ENCODE measurements at places on chromosomes 13 and 19. TPM values are rescaled to one million over a fixed set of nuclear protein-coding genes. Genes with fewer than 3 reads are reported as not detected.

The DHPS gene
- 88.9 TPM for total RNA-seq

The DAND5 gene
- not detected for total RNA-seq

The PRR22 gene
- 3.1 TPM for total RNA-seq

The PPP2R1A gene
- total RNA-seq = 212 TPM

The PSG6 gene
- not detected for total RNA-seq

The EXOC3L2 gene
- total RNA-seq = 1.4 TPM

GRCh38 chr13:46321494-46322225 lies 65.4 kb downstream of the RUBCNL start:
- peak; percentile 49 for DNase-seq

DNA sequence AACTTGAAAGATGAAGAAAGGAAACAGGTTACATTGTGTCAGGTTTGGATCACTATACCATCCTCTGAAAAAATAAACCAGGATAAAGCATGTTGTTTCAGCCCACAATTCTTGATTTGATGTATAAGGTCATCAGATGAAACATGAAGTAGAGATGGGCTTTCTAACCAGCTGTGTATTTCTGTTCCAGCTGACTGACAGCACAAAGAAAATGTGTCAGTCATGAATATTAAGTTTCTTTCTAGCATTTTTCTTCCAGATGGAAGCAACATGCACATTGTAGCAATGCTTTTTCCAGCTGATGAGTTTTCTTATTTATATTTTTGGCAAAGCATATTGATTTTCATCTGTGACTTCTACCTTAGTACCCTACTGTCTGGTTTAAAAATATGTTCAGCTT lies 199.6 kb downstream of the OXGR1 start:
- no peak for DNase-seq

- no peak for DNase-seq
These were observed 4.6 kb upstream of the FAM32A start for GRCh38 chr19:16180611-16181010.

- no peak for DNase-seq
These were observed 1189.9 kb downstream of the UQCRFS1 start for GRCh38 chr19:28023064-28023463.

- DNase-seq = peak; percentile 20
These were observed 57.9 kb downstream of the GADD45B start for GRCh38 chr19:2533686-2534422.

DNA sequence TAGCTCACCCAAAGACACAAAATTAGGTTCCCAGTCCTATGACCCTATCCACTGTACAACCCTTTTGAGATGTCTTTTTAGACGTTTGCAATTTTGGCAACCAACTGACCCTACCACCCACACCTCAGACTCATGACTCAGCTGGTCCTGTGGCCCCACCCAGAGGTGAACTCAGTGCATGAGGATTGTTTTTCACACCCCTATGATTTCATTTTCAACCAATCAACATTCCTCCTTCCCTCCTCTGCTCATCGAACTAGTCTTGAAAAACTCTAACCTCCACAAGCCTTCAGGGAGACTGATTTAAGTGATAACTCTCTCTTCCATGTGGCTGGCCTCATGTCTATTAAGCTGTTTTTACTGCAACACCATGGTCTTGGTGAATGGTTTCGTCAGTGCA lies 350.7 kb downstream of the UQCRFS1 start:
- DNase-seq = no peak

GRCh38 chr19:36149673-36150406 lies 2.4 kb downstream of the COX7A1 start:
- peak; percentile 21 for DNase-seq

DNA sequence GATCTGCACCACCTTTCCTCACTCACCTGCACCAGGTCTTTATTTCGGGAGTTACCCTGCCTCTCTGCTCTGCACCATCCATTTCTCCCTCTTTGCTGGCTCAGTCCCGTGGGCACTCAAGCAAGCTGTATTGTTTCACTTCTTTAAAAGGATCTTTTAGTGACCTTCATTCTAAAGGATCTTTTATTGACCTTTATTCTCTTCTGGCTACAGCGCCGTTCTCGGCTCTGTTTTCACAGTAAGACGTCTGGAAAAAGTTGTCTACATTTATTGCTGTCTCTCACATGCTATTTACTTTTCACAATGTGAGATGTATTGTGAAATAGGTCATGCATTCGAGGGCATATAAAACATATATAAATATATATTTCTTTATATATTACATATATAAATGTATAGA lies 35.6 kb upstream of the ARGLU1 start:
- DNase-seq = no peak

- DNase-seq = peak; percentile 88
These were observed 1.5 kb upstream of the GADD45B start for GRCh38 chr19:2474232-2475017.

GRCh38 chr19:11465600-11465999 lies 15.2 kb downstream of the ELAVL3 start:
- DNase-seq = no peak

- DNase-seq = no peak
These were observed 24.5 kb downstream of the IPO5 start for GRCh38 chr13:97977982-97978381.

DNA sequence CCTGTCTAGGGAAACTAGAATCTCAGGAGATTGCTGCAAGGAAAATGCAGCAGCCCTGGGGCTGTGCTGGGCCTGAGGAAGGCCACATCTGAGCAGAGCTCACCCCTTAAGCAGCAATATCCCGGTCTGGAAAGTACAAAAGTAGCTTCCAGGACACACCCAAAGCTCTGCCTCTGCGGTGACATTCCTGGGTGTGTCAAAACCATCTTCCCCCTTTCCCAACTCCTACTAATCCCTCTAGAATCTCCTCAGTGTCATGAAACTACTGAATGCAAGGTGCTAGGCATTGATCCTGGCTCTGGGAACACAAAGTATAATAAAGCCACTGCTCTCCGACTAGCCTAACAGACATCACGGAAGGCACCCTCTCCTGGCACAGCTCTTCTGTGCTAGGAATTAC lies 5.0 kb downstream of the PBX4 start:
- DNase-seq = no peak

DNA sequence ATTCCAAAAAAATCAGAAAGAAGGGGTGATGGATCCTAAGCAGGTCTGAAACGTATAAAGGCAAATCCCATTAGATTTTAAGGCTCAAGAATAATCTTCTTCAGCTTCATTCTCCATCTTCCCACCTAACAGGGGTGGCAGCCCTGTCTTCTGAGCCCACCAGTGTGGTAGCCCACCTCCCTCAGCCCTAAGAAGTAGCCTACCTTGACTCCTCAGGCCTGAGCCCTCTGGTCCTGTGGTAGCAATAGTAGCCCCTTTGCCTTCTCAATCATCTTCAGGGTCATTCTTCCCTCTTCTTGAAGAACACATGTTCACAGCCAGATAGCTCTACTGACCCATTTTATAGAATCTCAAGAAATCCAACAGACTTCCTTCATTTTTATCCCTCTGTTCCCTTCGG lies 33.7 kb downstream of the N4BP2L2 start:
- no peak for DNase-seq

GRCh38 chr13:80574113-80574850 lies 233.4 kb upstream of the SPRY2 start:
- no peak for DNase-seq

- no peak for DNase-seq
These were observed 36.3 kb downstream of the SMIM24 start for GRCh38 chr19:3443840-3444694.

DNA sequence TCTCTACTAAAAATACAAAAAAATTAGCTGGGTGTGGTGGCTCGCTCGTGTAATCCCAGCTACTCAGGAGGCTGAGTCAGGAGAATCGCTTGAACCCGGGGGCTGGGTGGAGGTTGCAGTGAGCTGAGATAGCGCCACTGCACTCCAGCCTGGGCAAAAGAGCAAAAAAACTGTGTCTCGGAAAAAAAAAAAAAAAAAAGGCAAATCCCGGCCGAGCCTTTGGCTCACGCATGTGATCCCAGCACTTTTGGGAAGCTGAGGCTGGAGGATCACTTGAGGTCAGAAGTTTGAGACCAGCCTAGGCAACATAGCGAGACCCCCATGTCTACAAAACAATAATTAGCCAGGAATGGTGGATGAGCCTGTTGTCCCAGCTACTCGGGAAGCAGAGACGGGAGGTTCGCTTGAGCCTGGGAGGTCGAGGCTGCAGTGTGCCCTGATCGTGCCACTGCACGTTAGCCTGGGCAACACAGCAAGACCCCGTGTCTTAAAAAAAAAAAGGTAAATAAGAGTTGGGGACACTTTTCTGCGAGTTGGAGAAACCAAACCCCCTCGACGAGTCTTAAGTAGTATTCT lies 574 bp upstream of the GPX4 start:
- no peak for DNase-seq

DNA sequence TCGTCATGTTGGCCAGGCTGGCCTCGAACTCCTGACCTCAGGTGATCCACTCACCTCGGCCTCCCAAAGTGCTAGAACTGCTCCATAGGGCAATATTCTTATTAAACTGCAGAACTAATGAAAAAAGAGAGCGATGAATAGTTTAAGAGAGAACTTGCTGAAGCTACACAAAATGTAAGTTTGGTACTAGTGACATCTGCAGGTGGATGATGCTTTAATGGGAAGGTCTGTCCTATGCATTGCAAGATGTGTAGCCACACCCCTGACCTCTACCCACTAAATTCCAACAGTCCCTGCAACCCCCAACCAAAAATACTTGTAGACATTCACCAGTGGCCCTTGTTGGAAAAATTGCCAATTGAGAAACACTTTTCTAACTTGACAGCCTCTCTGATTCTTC lies 117.8 kb downstream of the NALCN start:
- DNase-seq = no peak

DNA sequence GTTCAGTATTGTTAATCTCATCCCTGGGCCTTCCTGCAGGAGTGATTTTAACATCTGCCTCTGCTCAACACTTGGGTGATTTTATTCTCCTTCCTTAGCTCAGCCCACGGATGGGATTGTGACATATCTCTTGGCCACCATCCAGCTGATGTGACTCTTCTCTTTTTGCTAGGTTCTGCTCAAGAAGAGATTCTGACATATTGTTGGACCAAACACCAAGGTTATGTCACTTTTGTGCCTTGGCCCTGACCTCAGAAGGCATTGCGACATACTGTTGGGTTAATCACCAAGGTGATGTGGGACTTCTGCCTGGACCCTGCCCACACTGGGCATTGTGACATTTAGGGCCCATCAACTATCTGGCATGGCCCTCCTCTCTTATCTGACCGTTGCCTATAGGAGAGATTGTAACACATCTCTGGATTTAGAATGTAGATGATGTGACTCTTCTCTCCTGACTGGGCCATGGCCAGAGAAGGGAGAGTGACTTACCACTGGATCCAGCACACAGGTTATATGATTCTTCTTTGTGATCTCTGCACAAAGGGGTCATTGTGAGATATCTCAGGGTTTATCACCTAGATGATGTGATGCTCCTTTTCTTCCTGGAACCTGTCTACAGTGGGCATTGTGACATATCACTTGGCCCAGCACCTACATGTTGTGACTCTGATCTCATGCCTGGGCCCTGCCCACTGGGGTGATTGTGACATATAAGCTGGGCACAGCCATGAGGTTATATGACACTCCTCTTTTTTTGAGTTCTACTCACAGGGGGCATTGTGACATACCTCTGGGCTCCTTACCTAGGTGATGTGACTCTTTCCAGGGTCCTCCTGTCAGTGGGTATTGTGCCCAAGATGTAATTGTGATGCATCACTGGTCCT lies 88.8 kb downstream of the ZNF429 start:
- DNase-seq = no peak

DNA sequence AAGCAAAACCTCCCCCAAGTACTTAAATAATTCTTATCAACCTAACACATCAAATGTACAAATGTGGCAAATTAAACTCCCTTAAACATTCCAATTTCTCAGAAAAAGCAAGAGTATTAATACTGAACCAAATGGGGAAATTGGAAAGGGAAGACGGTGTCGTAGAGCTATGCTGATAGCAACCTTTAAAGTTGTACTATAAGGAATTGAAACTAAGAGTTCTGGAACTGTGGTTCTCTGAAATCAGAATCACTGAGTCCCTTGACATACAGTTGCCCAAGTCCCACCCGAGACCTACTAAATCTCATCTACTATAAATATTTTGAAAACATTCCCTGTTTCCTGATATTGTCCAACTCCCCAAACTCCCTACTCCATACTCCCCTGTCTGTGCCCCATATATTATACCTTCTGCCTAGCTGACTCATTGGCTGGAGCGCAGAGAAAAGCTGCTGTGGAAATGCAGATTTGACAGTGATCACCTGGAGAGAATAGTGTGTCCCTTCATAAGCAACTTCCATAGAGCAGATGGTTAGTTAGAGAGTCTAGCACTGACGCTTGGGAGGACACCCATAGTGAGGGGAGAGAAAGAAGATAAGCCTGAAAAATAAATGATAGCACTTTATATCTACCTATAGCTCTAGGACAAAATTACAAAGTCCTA lies 51.4 kb upstream of the ITM2B start:
- no peak for DNase-seq

DNA sequence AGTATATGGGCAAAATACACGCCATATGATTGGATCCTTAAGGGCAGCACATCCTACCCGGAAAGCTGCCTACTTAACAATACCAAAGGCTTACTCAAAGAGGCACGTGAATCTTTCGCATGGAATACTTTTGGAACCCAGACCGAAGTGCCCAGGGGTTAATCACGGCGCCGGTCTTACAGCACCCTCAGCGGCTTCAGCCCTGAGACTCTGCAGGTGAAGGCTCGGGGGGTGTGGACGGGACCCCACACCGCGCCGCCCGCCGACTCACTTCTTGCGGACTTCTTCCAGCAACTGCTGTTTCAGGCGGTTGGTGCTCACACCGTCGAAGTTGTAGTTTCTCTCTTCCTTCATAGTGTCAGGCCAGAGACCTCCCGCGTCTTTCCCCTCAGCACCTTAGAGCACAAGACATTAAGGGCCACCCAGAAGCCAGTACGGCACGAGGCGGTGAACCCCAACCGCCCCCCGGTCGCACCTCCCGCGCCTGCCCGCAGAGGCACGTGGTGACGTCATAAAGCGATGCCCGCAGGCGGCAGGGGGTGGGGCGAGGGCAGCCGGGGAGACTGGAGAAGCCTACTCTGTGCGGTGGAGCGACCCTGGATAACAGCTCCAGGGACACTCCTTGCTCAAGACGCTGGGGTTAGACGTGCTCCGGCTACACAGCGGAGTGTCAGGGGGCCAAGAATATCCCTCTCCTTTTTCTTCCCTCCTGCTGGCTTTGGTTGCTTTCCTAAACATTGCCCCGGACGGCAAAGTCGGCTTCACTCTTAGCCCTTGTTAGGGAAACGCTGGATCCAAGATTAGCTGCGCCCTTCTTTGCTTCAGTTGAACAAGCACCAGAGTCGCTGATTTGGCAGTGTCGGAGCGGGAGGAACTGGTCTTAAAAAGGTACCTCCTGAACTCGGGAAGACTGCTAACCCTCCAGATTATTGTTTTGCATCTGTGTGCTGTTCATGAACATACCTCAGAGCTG lies at the start of gene CCDC169:
CCDC169 (minus strand) TSS at position 449 of the 973 bp plus-strand sequence; CDS start at position 354, 95 bp downstream.
- DNase-seq = peak; percentile 70

GRCh38 chr19:19347401-19348110 lies 26.9 kb downstream of the MAU2 start:
- DNase-seq = no peak

GRCh38 chr13:96850538-96851145 lies 143.6 kb downstream of the OXGR1 start:
- DNase-seq = no peak

DNA sequence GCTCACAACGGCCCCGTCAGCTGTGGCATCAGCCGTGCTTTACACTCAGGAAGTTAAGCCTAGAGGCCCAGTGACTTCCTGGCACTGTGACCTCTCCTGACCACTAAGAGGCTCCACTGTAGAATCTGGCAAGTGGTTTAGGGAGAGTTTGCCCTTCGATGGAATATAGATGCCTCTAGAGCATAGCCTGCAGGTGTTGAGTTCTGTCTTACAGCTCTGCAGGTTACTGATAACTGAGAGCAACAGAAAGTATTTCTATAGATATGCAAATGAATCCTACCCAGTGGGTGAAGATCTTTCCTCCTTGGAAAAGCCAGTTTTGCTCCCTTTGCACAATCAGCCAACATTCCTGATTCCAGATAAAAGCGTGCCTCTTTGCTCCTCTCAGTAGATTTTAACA lies 35.8 kb downstream of the ATP12A start:
- DNase-seq = no peak

Data from mucosa of descending colon (tissue), 3 donors.